ENCODE measurements at places on chromosomes 12 and 14.

DNA sequence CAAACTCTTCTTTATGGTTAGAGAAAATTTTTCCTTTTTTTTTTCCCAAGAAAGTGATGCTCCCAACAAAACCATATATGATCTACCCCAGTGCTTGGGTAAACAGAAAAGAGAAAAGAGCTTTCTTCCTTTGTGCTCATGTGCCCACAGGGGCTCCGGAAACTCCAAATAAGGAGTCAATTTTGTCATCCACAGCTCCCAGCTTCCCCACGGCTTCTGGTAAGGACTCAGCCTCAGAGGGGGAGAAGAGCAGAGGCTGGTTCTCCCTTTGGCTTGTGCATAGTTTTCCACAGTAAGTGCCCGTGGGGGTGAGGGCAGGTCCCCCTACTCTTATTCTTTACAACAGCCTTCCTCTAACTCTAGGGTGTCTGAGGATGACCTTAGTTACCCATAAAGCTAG is 13.3 kb upstream of the RGS6 start:
- DNase-seq = no peak

GRCh38 chr14:60632777-60633176 is 16.5 kb downstream of the SIX1 start:
- no peak for DNase-seq

- DNase-seq = no peak
These were observed 43.4 kb downstream of the WDR20 start for GRCh38 chr14:102182936-102183619.

- no peak for DNase-seq
These were observed 670.6 kb downstream of the SLC16A7 start for GRCh38 chr12:60266381-60266852.

DNA sequence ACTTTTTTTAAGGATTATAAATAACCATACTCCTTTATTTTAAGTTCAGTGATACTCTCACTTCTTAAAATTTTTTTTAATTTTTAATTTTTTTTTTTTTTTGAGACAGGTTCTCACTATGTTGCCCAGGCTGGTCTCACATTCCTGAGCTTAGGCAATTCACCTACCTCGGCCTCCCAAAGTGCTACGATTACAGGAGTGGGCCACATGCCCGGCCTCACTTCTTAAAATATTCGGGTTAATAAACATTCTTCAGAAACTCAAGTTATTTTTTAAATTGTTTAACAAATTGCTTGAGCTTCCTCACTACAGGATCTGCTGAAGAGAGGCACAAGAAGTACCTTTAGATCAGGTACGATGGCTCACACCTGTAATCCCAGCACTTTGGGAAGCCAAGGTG is 4.3 kb upstream of the SRP54 start:
- no peak for DNase-seq

GRCh38 chr12:38744041-38744440 is 161.3 kb downstream of the CPNE8 start:
- DNase-seq = no peak

GRCh38 chr14:53951627-53952303 is 4.9 kb downstream of the BMP4 start:
- no peak for DNase-seq

- no peak for DNase-seq
These were observed 118.8 kb downstream of the TPH2 start for GRCh38 chr12:72057330-72057914.
